ENCODE measurements at places on chromosomes 7 and 10.
A peak's percentile ranks its signal among the peaks of the same experiment; 100 is the strongest.

DNA sequence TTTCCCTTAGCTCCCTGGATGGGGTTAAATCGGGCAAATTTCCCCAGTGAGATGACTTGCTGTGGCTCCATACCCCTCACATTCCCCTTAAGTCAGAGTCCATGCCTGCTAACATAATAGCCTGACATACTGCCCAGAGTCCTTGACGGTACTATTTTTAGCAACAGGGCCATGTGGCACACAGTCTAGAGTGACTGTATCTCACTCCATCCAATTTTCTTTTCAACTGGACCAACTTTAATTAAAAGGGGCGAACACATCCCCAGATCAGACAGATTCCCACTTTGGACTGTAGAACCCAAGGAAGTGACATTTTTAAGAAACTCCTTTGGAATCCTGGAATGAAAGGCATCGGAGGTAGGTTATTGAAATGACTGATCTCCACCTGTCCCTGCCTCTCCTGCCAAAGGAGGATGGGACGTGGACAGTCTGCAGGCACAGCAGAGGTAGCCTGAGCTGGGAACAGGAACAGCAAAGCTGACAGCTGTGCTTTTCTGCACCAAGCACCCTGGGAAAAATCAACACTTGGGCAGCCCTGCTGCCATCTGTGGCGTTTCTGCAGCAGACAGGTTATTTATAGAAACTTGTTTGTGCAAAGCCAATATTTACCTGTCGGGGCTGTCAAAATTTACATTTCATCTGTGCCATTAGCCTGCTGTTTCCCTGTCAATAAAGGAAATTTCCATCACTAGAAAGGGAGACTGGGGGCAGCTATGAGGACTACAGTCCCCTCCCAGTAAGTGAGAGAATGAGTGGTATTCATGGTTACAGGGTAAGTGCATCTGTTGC, 221.5 kb upstream of the AOAH start:
- DNase-seq = peak; percentile 85

GRCh38 chr10:131972474-131973071, 9.2 kb downstream of the BNIP3 start:
- no peak for DNase-seq

GRCh38 chr10:103566536-103566935, 73.0 kb downstream of the NEURL1 start:
- DNase-seq = no peak

DNA sequence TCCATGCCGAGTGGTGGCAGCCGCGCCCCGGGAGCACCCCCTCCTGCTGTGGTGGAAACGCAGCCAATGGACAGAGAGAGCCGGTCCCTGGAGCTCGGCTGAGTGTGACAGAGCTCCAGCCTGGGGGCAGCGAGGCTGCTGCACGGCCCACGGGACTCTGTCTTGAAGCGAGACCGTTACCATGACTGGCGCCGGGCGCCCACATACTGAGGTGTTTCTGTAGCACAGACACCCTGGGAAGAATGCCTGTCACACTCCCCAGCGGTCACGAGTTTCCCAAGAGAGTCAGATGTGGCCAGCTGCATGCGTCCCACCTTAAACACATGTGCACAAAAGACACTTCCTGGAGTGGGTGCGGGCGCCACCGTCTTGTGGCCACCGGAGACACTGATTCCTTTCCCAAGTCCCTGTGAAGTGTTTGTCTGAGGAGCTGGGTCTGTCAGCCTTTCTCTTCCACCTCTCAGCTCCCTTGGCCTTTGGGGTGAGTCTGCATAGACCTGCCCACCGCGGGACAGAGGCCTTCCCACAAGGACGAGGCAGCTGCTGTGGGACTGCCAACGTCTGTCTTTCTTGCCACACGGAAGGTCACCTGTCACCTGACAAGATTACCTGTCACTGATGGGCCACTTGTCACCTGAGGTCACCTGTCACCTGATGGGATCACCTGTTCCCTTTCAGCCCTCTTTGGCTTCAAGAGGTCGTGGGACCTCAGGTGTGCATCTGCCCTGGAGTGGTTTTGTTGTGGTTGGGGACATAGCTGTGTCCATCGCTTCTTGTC, 94.6 kb downstream of the DNAJB6 start:
- DNase-seq = no peak

- DNase-seq = no peak
Measured at GRCh38 chr10:29736366-29737073, 101.7 kb upstream of the SVIL start.

GRCh38 chr10:126294451-126294850, 93.8 kb downstream of the ADAM12 start:
- no peak for DNase-seq

GRCh38 chr7:42217548-42217947, 19.5 kb downstream of the GLI3 start:
- DNase-seq = no peak

DNA sequence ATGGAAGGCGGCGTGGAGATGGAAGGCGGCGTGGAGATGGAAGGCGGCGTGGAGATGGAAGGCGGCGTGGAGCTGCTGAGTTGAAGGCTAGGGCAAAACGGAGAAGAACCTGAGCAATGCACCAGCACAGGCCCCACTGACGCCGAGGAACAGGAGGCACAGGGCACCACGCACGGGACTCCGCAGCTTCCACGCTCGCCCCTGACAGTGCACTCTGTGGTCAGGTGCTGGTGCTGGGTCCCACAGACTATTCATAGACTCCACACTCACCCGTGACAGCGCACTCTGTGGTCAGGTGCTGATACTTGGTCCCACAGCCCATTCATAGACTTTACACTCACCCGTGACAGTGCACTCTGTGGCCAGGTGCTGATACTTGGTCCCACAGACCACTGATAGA, 34.0 kb downstream of the CPXM2 start:
- DNase-seq = no peak

DNA sequence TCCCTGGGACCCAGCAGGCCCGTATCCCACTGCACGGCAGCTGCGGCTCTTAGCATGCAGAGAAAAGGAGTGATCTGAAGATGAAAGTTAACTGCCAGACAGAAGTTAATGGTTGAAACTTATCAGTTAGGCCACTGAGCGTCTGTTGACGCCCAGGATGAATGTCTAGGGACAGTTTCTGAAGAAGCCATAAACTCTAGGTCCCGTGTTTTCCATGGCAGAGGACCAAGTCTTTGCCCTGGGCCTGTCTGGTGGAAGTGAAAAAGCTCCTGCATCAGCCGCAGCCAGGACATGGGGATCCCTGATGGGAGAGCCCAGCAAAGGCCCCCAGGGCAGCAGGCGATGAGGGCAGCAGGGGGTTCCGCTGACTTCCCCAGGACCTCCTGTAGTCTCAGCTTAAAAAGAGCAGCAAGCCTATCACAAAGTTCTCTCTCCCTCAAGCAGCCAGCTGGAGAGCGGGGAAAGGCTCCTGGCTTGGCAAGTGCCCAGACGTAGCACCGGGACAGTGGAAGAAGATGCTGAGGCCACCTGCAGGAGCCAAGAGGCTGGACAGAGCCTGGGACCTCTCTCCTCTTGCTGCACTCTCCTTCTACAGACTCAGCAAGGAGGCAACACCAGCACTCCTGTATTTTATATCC, 79.6 kb downstream of the TNS3 start:
- DNase-seq = no peak

DNA sequence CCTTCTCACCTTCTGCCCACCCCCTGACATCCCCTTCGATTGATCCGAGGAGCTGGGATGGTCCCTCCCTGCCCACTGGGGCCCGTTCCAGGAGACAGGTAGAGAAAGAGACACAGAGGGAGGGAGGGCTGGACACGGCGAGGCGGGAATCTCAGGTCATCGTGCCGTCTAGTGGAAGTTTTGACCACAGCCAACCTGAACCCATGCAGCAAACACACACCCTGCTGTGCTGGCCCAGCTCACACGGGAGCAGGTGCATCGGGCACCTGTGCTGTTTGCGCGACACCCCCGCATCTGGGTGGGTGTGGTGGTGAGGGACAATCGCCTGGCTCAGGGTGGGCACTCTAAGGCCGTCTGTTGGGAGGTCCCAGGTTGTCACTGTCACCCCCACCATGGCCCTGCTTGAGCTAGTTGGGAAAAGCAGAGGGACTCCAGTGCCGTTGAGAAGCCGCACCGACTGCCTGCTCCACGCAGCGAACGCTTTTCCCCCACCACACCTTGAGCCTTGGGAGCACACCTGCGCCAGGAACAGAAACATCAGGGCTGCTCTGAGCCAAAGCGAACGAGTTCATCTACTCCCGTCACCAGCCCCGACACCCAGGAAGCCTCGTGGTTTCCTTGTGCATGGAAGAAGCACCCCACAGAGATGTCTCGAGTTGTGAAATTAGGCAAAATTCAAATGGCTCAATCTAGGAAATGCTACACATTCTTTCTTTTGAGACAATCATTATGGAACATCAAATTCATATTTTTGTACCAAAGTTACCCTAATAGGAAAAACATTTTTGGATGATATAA, 285.8 kb downstream of the DNAJB6 start:
- no peak for DNase-seq

DNA sequence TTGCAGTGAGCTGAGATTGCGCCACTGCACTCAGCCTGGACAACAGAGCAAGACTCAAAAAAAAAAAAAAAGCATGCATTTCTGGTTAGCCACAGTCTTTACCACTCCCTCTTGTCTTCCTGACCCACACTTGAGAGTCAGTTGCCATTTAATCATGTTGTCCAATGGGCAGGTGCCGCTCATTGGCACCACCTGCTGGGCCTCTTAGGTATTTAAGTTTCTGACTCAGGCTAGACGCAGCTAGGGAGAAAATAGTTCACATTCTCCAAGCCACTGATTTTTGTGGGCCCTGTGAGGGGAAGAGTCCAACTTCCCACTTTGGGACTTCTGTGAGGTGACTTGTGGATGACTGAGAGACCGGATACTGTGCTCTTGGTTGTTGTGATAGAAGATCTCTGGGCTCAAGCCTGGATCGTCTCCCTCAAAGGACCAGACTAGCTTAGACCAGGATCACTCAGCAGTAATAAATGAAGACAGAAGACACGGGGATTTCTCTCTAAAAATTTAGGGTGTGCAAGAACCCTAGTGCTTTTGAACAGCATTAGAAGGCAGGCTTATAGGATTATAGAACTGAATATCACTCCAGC, 26.8 kb upstream of the SORCS3 start:
- DNase-seq = no peak

DNA sequence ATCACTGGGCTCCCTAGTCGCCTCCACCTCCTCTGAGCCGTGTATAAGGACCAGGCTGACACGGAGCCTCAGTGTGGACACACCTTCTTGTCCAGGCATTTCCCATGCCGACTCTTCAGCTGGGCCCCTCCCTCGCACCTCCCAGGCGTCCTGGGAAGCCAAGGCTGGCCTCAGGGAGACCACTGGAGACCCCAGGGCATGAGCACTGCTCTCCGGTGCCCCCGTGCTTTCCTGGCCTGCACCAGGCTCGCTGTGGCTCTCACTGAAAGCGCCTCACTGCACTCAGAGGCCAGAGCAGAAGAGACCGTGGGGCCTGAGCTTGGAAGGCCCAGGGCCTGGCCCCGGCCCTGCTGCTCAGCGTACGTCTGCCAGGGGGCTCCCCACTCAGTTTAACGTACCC, 31.4 kb downstream of the LRRC27 start:
- no peak for DNase-seq

- DNase-seq = no peak
Measured at GRCh38 chr10:103510791-103511752, 17.6 kb downstream of the NEURL1 start.

DNA sequence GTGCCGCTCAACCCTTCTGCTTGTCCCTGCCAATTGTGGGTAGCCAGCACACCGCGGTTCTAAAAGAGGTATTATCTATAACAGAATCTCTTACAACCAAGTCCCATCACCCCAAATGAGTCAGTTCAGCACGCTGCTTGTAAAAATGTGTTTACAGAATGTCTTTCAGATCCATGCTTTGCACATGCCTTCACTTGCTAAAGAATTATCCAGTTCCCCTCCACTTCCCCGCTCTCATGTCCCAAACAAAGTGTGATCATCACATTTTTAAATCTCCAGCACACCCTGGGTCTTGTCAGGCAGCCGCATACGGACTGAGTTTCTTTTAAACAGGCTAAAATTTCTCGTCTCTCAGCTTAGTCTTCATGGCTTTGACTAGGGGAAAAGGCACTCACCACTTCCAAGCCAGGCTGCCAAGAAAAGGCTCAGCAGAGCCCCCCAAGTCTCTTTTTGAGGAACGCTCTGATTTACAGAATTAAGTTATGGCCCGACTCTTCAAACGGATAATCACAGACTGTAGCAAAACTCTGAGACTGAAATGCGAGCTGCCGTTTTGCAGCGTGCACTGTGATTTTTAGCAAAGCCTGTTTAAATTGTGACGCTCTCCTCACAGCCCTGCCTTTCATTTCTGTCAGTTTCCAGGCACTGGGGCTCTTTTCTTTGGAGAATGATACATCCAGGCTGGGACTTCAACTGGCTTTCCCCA, 29.8 kb upstream of the FGFR2 start:
- no peak for DNase-seq

GRCh38 chr7:71976645-71977044, 435.5 kb downstream of the CALN1 start:
- no peak for DNase-seq
